Activated T-helper 1 cell treated with anti-CD3 and anti-CD28 coated beads, Interleukin-12 subunit alpha, Interleukin-12 subunit beta, Interleukin-2, Interleukin-4 antibody, amounts not matched to agents 30 ng/mL and 10 ng/mL and 1 ng/mL, durations not matched to agents 14 hours and 24 hours and 36 hours (primary cell): ENCODE measurements at places on chromosomes 7 and 10. TPM values are rescaled to one million over a fixed set of nuclear protein-coding genes. Genes with fewer than 3 reads are reported as not detected.

DNA sequence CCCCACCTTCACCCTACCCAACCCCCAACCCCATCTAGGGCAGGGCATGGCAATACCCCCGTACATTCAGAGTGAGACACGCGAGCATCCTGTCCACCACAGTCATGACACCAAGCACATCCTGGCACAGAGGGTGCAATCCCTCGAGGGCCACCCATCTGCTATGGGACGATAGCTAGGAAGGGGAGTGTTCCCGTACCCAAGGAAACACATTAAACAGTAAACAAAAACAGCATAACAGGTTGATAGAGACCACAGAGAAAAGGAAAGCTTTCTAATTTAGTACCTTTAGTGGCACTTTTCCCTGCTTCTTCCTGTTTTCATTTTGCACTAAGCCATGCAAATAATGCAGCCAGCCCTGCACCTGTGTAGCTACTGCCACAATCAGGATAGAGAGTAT lies 2.3 kb upstream of the SMKR1 start:
- no peak for DNase-seq

SDK1 gene
- 0.08 and 0.15 TPM in 2 replicates for total RNA-seq

DNA sequence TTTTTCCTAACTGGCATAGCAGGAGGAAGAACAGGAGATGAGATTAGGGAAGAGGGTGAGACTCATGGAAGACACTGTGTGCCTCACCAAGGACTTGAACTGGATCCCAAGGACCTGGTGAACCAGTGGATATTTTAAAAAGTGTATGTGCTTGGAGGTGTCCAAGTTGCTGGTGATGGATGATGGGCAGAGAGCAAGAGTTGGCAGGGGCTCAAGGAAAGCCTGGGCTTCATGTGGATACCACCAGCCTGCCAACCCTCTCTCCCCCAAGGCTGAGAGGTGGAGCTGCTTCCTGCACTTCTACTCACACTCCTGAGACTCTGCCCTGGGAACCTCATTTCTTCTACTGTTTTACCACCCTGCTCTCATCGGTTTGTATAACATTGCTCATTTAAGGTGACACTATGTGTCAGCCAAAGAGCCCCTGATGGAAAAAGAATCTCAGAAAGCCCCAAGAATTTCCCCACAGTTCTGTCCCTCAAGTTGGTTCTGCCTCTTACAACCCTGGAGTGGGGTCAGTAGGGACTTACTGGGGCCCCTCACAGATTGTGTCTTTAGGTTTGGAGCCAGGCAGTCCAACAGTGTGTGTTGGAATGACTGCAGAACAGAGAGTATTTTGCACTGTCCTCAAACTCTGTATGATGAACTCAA lies 56.2 kb upstream of the PDCD4 start:
- DNase-seq: no peak

DNA sequence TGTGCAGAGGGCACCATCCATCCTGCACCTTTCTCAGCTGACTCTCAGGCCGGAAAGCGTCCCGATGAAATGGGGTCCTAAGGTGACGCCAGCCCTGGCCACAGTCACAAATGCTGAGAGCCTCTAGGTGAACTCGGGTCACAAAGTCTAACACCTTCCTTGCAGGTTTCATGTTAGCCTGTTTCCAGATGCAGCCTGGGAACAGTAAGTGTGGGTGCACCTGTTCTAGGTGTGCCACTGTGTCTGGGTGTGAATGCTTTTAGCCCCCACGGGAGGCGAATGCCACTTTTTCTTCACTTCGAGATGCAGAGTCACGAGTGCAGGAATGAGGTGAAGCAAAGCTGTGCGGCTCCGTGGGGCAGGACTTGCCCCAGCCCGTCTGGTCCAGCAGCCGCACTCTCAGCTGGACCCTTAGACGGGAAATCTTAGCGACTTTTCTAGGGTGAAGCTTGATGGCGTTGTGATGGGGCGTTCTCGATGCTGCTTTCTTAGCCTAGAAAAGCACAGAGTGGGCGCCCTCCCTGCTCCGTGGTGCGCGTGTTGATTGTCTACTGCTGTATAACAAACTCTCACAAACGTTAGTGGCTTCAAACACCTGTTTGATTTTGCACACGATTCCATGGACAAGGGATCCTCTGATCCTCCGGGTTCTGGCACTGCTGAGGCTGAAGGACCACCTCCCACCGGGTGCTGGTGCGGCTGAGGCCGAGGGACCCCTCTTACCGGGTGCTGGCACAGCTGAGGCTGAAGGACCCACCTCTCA lies 13.6 kb upstream of the VIPR2 start:
- DNase-seq: no peak

ZNF722 gene
- not detected in 2 replicates for total RNA-seq

DNA sequence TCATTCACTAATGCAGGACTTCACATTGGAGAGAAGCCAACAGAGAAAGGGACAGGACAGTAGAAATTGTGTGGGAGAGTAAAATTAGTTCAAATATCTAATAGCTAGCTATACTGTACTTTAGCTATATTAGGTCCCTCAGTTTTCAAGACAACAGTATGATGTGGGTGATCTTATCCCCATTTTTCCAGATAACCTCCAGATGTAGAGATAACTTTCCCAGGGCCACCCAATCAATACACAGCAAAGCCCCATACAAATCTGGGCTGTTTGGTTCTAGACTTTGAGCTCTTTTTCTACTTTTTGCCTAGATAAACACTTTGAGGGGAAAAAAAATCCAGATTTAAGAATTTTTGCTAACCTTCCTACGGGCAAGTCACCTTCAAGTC lies 482 bp upstream of the CLDN12 start:
- no peak for DNase-seq

DNA sequence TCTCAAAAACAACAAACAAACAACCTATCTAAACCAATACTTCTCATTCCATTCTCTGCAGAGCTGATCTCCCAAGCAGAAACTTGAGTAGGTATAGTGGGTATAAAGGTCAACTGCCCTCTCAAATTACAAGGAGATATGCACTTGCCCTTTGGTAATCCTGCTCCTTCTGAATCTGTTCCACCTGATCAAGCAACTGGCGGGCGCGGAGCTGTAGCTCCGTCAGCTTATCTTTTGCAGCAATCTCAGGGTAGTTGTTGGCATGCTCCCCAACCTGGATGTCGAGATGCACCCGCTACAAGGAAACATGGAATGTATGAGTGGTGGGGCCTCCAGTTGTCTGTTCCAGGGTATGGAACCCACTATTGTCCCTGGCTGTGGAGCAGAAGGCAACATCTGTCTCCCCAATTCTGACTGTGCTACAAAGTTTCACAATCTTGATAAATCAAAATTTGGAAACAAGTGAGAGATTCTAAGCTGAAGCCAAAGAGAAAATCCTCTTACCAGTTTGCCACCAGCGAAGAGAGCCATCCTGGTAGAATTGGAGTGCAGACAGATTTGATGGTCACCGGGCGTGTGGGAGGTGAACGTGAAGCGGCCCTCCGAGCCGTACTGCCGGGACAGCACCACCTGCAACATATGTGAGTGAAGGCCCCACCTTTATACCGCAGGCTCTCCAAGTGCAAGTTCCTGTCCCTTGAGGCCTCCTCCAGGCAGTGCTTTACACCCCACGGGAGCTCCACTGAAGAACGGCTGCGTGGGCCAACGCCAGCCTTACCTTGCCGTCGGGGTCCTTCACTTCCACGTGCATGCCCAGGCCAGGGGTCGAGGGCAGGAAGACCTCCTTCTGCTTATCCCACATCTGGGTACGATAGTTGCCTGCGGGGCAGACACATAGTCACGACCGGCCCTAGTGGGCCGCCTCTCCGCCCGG lies 819 bp downstream of the TMED4 start:
- DNase-seq: peak; percentile 49

RPEL1 gene
- not detected in 2 replicates for total RNA-seq

DNA sequence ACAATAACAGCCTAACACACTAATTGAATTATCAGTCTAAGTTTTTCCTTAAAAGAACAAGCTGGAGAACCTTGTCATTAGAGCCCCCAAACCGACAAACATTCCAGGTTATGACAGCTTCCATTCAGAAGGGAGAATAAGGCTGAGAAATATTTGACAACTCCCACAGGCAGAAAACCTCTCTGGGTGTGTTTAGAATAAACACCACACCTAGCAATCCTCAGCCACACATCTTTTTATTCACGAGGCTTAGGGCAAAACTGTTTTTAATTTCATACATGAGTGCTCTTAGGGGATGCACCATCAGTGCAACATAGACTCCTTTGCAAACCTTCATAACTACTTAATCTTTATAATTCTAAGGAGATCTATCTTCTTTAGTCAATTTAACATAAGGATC lies 24.2 kb downstream of the STN1 start:
- no peak for DNase-seq

TUBB8 gene
- not detected in 2 replicates for total RNA-seq

DNA sequence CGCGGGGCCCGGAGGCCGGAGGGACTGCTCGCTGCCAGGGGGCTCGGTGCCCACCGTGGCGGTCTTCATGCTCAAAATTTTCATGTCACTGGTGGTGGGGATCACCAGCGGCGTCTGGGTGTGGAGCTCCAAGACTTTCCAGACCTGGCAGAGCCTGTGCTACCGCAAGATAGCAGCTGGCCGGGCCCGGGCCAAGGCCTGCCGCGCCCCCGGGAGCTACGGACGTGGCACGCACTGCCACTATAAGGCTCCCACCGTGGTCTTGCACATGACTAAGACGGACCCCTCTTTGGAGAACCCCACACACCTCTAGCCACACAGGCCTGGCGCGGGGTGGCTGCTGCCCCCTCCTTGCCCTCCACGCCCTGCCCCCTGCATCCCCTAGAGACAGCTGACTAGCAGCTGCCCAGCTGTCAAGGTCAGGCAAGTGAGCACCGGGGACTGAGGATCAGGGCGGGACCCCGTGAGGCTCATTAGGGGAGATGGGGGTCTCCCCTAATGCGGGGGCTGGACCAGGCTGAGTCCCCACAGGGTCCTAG lies 2.0 kb downstream of the FZD9 start:
- no peak for DNase-seq

GRCh38 chr7:46126675-46127300 lies 205.7 kb upstream of the IGFBP3 start:
- DNase-seq: no peak

NRAP gene
- not detected in 2 replicates for total RNA-seq

- no peak for DNase-seq
Measured at GRCh38 chr7:16260236-16260728, 161.1 kb downstream of the CRPPA start.

DNA sequence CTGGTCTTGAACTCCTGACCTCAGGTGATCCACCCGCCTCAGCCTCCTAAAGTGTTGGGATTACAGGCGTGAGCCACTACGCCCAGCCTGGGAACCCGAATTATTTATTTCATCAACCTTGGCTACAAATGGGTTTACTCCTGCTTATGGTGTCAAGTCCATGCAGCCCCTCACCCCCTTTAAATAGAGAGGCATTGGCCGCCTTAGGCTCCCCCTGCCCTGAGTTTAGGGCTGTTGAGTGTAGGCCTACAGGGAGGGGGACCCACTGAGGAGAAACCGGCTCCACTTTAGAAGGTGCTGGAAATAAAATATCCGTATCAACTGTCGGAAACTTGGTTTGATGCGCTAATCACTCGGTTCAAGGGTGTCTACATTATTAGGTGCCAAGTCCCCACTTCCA lies 8.7 kb upstream of the SP8 start:
- no peak for DNase-seq

DNAH11 gene
- 1.3 and 1.7 TPM in 2 replicates for total RNA-seq

- no peak for DNase-seq
Measured at GRCh38 chr7:24894429-24895221, 85.4 kb downstream of the OSBPL3 start.

GRCh38 chr7:130207033-130207432 lies 627 bp upstream of the SSMEM1 start:
- no peak for DNase-seq

CLDN15 gene
- total RNA-seq: 19.0 and 19.5 TPM in 2 replicates

- no peak for DNase-seq
Measured at GRCh38 chr10:105358911-105359310, 717.8 kb downstream of the SORCS3 start.

PRPS1L1 gene
- total RNA-seq: not detected in 2 replicates

C7orf33 gene
- not detected in 2 replicates for total RNA-seq

DNA sequence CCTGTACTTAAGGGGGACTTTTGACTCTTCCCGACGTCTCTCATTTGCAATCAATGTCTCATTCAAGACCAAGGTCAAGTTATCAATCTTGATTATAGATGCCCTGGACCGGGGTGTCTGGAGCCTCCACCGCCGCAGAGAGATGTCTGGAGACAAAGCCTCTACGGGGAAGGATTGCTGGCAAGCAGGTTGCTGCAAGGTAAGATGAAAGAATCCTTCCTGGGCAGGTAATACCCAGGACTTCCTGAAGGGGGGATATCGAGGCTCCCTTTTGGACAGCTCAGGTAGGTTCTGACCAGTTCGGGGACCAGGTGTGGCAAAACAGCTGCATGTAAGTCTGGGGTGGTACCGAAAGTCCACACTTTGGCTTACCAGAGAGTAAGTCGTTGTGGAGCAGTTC lies 12.5 kb upstream of the CUX1 start:
- DNase-seq: no peak

DNA sequence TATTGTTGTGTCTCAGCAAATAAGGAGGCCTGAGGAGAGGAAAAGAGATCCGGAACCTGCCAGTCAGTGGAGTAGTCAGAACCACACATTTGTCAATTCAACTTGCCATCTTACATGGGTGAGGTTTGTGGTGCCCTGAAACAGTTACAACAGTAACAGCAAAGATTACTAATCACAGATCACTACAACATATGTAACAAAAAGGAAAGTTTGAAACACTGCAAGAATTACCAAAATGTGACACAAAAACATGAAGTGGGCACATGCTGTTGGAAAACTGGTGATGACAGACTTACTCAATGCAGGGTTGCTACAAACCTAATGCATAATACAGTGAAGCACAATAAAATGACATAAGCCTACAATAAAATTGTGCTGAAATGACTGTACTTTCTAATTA lies 89.4 kb downstream of the LRRN3 start:
- no peak for DNase-seq

DNA sequence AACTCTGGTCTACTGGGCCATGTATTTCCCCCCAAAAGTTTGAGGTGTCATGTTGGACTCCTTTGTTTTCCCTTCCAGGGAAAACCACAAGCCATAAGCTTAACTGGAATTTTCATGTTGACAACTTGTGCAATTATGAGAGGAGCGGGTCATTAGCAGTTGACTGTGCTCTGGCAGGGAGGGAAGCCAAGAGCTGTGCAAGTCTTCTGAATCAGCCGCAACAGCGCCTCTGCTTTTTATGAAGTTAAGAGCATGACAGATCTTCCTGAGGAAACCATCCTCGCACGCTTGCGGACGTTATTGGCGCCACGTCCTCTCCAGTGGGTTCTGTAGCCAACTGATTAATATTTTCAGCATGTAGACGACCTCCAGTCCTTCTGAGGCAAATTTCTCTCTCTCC lies 148.7 kb upstream of the MKI67 start:
- DNase-seq: no peak

MARCHF5 gene
- 22.5 and 23.9 TPM in 2 replicates for total RNA-seq

DNA sequence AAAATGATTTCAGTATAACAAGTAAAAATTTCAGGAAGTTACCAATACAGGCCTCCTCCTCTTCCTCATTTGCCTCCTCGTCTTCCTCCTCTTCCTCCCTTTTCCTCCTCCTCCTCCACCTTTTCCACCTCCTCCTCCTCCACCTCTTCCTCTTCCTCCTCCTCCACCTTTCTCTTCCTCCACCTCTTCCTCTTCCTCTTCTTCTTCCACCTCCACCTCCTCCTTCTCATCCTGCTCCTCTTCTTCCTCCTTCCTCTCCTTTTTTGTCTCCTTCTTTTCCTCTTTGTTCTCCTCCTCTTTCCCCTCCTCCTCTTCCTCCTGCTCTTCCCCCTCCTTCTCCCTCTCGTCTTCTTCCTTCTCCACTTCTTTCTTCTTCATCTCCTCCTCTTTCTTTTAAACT lies 94.4 kb upstream of the SFMBT2 start:
- DNase-seq: no peak

GRCh38 chr10:49396666-49396999 lies 744 bp upstream of the DRGX start:
- no peak for DNase-seq

- DNase-seq: no peak
Measured at GRCh38 chr7:112173568-112173905, 32.7 kb downstream of the DOCK4 start.

CRYGN gene
- total RNA-seq: 0.22 TPM in 1 of 2 replicates, not detected in the other
